ENCODE measurements at places on chromosomes 12 and 14.

DNA sequence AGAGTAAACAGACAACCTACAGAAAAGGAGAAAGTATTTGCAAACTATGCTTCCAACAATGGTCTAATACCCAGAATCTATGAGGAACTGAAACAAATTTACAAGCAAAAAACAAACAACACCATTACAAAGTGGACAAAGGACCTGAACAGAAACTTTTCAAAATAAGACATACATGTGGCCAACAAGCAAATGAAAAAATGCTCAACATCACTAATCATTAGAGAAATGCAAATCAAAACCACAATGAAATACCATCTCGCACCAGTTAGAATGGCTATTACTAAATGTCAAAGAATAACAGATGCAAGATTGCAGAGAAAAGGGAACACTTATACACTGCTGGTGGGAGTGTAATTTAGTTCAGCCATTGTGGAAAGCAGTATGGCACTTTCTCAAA lies 125.8 kb downstream of the C12orf42 start:
- DNase-seq, result peak; percentile 17

DNA sequence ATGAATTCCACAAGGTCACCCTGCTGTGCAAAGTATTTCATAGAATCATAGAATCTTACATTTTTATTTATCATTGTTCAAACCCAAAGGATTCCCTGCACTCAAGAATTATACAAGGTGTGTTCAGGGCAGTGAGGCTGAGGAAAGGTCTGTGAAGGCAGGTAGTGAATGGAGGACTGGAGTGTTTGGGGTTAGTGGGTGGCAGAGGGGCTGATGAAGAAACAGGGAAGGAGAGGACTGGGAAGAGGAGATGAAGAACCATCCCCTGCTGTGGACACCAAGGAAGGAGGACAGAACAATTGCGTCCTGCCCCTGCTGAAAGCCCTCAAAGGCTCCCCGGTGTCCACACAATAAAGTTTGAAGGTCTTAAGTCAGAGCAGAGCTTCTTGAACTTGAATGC lies 10.8 kb upstream of the BCDIN3D start:
- no peak for DNase-seq

DNA sequence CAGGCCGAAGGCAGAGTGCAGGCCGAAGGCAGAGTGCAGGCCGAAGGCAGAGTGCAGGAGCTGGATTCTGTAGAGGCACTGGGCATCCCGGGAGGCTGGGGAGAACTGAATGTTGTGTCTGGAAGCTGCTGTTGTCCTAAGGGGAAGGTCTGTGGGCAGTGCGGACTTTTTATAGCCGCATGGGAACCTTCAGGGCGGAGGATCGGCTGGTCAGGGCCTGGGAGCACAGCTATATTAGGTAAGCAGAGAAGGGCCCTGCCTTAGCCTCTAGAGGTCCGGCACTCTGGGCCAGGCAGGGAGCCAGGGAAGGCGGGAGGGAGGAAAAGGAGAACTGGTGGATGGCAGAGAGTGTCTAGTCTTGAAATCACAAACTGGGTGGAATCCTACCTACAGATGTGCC lies 14.2 kb downstream of the CABP1 start:
- no peak for DNase-seq

DNA sequence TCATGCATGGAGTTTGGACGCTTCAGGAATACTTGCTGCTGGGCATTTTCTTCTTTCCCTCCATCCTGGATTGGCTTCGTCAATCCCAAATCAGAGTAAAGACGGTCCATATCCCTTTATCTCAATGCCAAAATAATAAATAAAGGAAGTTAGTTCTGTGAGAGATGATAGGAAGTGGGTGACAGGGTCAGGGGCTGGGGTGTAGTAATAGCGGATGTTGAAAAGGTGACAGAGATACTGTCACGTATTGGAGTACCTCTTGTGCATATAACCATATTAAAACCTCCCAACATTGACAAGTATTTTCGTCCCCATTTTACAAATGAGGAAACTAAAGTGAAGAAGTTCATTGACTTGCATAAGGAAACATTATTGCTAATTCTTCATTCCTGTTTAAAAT lies 12.4 kb downstream of the MAGOHB start:
- no peak for DNase-seq

DNA sequence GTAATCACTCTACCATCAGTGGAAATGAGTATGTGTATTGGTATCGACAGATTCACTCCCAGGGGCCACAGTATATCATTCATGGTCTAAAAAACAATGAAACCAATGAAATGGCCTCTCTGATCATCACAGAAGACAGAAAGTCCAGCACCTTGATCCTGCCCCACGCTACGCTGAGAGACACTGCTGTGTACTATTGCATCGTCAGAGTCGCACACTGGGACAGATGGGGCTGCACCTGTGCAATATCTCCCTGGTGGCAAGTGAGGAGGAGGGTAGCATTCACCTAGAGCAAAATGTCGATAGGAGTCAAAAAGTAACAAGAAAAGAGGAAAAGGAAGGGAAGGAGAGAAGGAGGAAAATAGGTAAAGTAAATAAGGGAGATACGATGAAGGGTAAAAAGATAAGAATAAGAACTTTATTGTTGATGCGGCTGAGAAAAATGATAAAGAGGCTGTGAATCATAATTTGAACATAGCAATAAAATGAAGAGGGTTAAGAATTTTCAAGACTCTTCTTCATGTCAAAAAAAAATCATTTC lies 450.5 kb upstream of the OR4E1 start:
- DNase-seq, result no peak

GRCh38 chr12:109016016-109016415 lies 4.9 kb downstream of the SVOP start:
- no peak for DNase-seq

- DNase-seq, result no peak
Observed at GRCh38 chr12:22229652-22230279, 104.7 kb downstream of the ST8SIA1 start.
